ENCODE measurements at places on chromosomes 1 and 21.

- no peak for DNase-seq
Measured at GRCh38 chr1:224192082-224192788, 9.2 kb downstream of the DEGS1 start.

DNA sequence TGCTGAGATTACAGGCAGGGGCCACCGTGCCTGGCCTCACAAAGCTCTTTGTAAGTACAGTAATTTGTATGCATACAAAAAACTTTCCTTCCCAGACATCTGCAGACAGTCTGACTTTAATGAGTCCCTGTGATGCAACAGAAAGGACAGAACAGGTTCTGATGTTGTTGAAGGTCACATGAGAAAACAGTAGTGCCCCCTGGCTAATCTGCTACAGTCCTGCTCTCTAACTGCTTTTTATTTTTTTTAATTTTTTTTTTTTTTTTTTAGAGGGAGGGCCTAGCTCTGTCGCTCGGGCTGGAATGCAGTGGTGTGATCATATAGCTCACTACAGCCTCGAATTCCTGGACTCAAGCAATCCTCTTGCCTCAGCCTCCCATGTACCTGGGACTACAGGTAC lies 36.7 kb downstream of the ACBD3 start:
- no peak for DNase-seq

- DNase-seq = peak; percentile 36
Measured at GRCh38 chr1:94048413-94049164, 72.4 kb downstream of the ABCA4 start.

DNA sequence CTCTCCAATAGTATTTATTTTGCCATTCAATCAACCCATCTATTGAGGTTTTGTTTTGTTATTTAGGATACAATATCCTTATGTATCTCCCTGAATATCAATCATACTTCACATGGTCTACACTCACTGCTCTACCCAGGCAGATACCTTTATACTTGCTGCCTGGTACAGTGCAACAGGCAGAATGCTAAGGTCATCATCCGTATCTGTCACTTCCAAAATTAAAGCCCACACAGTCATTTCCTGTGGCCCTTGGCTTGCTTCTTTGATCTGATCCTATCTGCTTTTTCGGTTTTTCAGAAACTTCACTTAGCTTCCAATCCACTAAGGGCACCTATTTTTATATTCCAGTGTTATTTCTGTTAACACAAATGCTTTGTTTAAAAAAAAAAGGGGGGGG lies 22.3 kb upstream of the ZZZ3 start:
- no peak for DNase-seq

DNA sequence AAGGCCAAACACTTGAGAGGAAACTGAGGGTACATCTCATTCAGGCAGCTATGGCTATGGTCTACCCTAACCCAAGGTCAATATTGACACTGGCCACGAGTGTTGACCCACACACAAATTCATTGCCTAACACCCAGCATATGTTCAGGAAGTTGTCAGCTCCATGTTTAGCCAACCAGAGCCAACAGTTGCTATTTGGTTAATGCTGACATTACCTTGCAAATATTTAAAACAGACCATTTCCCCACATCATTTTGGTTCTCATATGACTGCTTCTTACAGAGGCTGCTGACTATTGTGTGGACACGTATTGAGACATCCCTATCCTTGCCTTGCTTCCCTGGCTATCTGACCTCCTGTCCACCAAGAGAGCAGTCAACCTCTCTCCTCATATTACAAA lies 97.3 kb downstream of the LMX1A start:
- no peak for DNase-seq

GRCh38 chr21:43373362-43374227 lies 53.3 kb downstream of the SIK1 start:
- no peak for DNase-seq
